ENCODE measurements at places on chromosomes 3 and 15.

- DNase-seq = no peak
Measured at GRCh38 chr3:63807961-63808565, 11.0 kb upstream of the C3orf49 start.

GRCh38 chr3:43876648-43877047 lies 185.9 kb downstream of the ABHD5 start:
- DNase-seq = no peak

GRCh38 chr15:67781061-67781460 lies 44.2 kb upstream of the SKOR1 start:
- no peak for DNase-seq

- DNase-seq = peak; percentile 66
Measured at GRCh38 chr15:77550301-77551251, 82.1 kb downstream of the LINGO1 start.

GRCh38 chr3:37779289-37780152 lies 82.2 kb upstream of the CTDSPL start:
- peak; percentile 89 for DNase-seq

- no peak for DNase-seq
Measured at GRCh38 chr3:189512821-189513220, 118.4 kb upstream of the TP63 start.

DNA sequence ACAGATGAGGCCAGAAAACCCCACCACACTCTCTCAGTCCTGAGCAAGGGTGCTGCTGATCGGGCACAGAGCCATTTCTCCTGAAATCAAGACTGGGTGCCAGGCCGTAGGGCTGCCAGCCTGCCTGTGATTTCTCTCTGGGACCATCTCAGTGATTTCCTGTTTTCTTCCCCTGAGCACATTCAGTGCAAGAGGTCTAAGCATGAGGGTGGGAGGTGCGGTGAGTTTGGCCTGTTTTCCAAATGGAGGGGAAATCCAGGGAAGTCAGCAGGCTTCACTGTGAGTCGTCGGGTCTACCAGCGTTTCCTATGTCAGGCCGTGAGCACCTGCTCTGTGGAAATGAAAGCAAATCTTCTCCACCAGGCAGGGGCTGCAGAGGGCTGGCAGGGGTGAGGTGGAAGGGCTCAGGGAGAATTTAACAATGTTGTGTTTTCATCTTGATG lies 82.3 kb downstream of the ST6GAL1 start:
- peak; percentile 11 for DNase-seq

- no peak for DNase-seq
Measured at GRCh38 chr15:47422881-47423665, 294.2 kb upstream of the SEMA6D start.

- DNase-seq = no peak
Measured at GRCh38 chr15:51969728-51970127, 1.9 kb downstream of the LEO1 start.

DNA sequence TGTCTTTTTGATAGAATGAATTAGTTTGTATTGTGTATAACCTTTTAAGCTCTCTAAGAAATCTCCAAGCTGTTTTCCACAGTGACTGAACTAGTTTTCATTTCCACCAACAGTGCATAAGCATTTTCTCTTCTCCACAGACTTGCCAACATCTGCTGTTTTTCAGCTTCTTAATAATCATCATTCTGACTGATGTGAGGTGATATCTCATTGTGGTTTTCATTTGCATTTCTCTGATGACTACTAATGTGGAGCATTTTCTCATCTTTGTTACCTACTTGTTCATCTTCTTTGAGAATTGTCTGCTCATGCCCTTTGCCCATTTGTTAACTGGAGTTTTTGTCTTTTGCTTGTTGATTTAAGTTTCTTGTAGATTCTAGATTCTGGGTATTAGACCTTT lies 777.5 kb downstream of the OTOL1 start:
- DNase-seq = no peak

DNA sequence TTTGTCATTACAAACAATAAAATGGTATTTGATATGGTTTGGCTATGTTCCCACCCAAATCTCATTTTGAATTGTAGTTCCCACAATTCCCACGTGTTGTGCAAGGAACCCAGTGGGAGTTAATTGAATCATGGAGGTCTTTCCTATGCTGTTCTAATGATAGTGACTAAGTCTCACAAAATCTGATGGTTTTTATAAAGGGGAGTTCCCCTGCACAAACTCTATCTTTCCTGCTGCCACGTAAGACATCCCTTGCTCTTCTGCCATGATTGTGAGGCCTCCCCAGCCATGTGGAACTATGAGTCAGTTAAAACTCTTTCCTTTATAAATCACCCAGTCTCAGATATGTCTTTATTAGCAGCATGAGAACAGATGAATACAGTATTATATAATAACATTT lies 15.4 kb upstream of the AADAC start:
- no peak for DNase-seq

- DNase-seq = peak; percentile 68
Measured at GRCh38 chr3:94004301-94004910, 24.0 kb downstream of the STX19 start.

- no peak for DNase-seq
Measured at GRCh38 chr3:42988097-42988496, 9.0 kb downstream of the GASK1A start.

DNA sequence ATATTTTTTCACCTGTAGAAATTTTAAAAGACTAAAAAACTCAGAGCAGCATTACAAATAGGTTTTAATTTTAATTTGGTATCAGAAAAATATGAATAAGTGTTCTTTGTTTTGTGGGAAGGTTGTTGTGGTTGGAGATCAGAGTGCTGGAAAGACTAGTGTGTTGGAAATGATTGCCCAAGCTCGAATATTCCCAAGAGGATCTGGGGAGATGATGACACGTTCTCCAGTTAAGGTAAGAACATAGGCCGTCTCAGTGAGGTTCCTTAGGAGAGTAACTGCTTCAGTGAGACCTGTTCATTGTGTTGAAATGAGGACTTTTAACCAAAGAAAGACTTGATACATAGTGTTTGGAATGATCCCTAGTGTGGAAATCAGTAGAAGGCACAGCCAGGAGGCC lies 44.8 kb downstream of the OPA1 start:
- no peak for DNase-seq

DNA sequence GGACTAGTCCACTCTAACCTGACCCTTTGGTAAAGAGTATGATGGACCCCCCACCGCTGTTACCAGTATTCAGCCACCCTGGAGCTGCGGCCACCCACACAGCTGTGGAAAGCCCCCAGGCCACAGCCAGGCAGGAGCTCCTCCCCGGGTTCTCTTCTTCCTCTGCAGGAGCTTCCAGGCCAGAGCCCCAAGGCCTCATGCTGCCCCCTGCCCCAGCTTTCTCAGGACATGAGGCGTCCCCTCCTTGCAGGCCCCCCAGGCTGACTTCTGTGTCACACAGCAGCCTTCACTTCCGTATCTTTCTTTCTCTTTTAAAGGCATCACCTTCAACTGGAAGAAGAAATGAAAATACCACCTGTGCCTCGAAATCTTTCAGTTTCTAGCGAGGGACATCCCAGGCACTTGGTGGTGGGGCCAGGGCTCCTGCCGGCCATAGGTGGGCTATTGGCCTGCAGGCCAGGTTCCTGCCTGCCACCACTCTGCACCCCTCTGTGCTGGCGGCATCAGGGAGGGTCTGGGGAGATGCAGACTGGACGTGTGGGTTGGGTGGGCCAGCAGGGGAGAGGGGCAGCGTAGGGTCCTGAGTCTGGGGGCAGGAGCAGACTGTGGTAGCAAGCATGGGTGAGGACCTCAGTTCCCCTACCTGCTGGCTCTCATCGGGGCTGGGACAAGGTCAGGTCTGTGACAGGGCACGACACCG lies 19.9 kb downstream of the KLF13 start:
- no peak for DNase-seq

DNA sequence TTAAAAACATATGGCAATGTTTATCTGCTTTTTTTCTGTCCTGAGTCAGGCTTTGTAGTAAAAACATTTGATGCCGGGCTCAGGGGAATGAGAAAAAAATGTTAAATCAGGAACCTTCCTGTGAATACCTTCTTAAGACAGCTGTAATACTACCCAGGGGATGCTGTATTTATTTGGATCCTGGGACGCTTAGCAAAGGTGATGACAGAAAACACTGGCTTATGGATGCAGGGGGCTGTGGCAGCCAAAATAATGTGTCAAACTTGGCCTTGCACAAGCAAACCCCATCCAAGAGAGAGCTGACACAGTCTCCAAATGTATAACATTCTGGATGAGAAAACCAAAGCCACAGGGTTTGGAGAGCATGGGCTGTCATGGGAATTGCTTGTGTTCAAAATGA lies 438.2 kb upstream of the PROK2 start:
- no peak for DNase-seq

GRCh38 chr3:37979541-37980461 lies 10.8 kb upstream of the VILL start:
- DNase-seq = no peak

DNA sequence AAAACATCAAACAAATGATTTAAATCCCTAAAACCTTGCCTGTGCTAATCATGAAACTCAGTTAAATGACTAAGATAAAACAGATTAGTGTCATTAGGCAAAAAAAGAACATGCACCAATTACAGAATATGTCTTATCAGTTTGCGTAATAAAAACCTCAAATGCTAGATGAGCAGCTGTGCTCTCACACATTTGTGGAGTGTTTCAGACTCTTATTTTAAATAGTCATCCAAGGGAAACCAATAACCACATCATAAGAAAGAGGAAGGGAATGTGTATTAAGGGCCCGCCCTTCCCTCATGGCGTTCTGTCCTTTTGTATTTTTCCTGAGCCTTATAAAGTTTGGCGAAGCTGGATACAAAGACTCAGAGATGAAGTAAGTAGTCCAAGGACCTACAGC lies 6.6 kb downstream of the SAMMSON start:
- no peak for DNase-seq

DNA sequence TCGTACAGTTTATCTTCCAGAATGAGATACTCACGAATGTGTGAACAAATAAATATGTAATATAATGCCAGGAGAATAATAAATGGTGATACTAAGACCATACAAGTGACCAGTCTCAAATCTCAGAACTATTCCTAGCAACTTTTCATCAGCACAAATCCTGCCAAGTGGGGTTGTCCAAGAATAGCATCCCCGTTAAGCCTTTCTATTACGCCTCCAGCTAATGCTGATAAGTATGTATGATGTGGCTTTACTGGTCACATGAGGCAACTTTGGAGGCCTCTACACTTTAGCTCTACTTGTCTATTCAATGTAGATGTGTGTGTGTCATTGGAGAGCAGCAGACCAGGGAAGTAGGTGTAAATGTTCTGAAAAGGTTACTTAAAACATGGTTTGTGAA lies 129.5 kb downstream of the KCNMB2 start:
- no peak for DNase-seq

DNA sequence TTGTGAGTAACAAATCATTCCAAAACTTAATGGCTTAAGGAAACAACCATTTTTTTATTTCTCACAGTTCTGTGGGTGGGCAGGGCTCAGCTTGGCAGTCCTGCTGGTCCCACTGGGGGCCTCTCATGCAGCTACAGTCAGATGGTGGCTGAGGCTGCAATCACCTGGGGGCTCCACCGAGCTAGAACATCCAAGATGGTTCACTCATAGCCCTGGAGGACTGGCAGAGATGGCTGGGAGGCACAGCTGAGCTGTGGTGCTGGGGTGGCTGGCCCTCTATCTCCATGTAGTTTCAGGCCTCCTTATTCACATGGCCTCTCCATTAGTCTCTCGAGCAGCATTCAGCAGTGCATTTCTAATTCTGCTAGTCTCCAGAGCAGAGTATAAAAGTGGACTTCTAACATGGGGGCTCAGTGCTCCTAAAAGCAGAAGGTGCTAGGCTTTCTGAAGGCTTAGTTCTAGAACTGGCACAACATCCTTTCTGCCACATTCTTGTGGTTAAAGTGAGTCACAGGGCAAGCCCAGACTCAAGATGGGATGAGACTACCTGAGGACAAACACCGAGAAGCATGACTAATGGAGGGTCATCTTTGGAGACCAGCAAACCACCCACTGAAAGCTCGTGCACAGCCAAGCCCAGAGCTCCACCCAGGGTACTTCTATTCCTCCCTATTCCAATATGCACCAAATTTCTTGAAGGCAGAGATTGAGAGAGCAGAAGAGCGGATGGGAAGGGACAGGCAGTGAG lies 6.3 kb downstream of the CAV3 start:
- peak; percentile 72 for DNase-seq

All from astrocyte of the hippocampus (primary cell).